CD4-positive, alpha-beta T cell treated with Interleukin-17A for 4 hours (primary cell): ENCODE measurements at places on chromosomes 4 and X.

GRCh38 chr4:159639671-159640323 is 536.9 kb downstream of the RAPGEF2 start:
- no peak for DNase-seq

DNA sequence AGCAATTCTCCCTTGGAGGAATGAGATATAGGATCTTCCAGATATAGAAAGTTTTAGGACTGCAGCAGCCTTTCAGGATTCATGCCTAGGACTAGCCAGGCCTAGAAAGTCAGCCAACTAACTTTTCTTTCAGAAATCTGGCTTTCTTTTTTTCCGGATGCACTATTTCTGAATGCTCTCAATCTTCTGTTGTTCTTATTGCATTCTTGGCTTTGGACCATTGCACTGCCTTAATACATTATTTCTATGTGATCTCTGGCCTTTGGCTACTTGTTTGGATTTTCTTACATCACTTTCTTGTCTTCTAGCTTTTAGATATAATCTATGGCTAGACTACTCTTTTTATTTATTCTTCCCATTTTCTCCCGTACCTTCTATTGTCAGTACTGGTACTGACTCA is 813.1 kb upstream of the HTR2C start:
- no peak for DNase-seq

DNA sequence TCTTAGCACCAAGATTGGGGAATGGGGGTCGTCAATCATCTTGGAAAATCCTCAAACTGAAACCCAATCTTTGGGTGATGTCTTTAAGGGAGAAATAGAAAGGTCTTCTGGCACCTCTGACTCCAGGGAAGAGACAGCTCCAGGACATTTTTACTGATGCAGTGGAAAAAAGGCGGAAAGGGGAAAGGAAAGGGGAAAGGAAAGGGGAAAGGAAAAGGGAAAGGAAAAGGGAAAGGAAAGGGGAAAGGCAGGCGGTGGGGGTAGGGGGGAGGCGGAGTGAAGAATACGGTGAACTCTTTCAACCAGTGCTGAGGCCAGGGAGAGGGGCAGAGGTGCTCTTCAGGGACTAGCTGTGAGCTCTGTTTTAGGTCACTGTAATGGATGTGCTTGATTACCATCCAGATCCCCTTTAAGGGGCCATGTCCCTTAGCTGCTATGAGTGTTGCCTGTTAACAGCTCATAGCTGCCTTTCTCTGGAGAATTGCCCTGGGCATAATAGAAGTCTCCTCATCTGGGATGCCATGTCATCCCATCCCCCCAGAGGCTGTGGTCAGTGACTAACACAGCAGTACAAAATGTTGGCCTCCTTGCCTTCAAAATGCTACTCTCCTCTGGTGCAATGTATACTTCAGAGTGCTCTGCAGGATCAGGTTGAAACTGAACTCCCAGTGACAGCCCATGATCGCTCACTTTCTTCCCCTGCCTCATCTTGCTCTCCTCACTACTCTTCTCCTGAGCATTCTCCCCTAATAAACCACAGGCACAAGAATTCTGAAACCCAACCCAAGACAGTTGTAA is 92.4 kb upstream of the AP1S2 start:
- no peak for DNase-seq

DNA sequence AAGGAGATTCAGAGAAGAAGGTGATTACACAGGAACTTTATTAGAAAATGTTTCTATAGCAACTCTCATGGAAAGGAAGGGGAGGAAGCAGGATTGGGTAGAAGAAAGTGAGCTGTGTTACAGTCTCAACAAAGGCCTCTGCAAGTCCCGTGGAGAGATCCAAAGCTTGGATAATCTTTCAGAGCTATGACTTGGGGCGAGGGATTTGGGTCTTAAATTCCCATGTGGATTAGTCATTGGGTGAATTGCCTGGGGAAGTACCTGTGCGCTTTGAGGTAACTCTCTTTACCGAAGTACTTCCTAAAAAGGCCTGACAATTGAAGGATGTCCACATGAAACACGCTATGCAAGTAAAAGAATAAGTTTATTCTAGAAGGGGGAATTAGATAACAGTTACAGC is 133.8 kb upstream of the ANKRD50 start:
- no peak for DNase-seq

GRCh38 chrX:133645256-133645655 is 230.0 kb upstream of the GPC4 start:
- no peak for DNase-seq

GRCh38 chr4:105712766-105713165 is 4.2 kb downstream of the GSTCD start:
- DNase-seq, result no peak

DNA sequence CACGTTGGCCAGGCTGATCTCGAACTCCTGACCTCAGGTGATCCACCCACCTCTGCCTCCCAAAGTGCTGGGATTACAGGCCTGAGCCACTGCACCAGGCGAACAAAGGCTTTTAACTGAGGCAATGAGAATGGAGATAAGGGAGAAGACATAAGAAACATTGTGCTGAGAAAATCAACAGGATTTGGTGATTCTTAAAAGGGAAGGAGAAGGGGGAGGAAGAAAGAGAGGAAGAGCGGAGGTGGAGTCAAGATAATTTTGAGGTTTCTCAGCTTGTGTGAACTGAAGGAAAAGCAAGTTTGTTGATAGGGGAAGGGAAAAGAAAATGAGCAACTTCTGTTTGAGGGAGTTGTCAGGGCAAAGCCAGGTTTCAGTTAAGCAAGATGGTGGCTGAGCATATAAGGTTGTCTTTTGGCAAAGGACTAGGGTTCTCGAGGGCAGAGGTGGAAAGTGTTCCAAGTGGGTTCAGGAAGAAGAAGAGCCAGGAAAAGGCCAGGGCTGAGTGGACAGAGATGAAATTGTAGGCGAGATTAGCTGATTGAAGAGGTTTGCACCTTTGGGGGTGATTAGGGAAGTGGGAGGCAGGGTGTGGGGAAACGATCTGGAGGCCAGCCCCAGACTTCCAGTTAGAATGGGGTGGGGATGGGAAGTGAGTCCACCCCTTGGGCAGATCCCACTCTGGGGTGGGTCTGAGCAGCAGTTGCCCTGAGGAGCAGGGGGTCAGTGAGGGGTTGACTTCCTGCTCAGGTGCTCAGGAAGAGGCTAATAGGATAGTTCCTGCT is 7.8 kb downstream of the DOCK11 start:
- no peak for DNase-seq

GRCh38 chrX:85992811-85993229 is 54.5 kb downstream of the CHM start:
- DNase-seq, result peak; percentile 11

DNA sequence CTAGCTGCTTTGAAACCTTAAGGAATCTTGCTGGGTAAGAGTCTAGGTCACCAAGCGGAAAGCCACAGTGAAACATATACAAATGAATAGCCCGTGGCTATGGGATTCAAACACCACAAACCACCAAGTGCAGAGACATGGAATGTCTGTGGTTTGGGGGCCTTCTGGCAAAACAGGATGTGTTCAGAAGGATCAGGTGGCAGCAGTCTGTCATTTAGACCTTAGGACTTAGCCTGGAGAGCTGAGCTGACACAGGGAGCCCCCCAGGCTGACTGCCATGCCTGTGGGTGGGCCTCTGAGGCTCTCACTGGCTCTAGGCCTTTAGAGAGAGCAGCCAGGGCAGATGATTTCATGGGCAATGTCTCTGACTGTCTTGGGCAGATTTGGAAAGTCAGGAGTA is 225.6 kb downstream of the FBXW7 start:
- DNase-seq, result no peak

GRCh38 chrX:132188175-132188574 is 31.1 kb downstream of the RAP2C start:
- DNase-seq, result no peak

- DNase-seq, result no peak
These were observed 1226.9 kb downstream of the PCDH7 start for GRCh38 chr4:31947101-31947500.

DNA sequence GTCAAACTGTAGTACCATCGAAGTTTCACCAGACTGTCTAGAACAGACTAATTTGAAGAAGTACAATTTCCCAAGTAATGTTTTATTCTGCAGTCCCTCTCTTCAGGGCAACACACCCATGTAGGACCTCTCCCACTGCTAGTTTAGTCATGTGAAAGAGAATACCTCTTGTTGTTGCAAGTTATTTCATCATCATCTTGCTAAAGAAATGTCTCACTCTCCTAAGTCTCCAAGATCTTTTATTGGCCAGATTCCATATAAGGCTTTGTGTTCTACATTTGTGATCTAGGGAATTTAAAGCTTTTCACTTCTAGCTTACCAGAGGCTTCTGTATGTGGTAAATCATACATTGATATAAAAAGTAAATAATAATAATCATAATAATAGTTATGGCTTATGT is 745.3 kb upstream of the MAGEB2 start:
- DNase-seq, result no peak

DNA sequence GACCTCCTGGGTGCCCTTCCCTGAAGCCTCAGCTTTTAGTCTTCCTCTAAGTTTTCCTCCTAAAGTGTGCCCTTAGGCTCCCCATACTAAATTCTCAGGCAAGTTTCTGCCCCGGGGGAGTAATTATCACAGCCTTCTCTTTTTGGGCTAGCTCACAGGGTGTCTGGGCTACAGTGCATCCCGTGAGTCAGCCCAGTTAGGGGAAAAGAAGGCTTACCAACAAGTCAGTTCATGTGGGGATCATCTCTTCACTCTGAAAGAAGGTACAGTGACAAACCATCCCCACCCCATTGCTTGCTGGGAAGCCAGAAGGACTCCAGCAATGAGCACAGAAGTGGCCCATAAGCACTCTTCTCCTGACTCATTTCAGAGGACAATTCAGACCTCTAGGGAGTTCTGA is 134.7 kb upstream of the FAM9C start:
- DNase-seq, result no peak

DNA sequence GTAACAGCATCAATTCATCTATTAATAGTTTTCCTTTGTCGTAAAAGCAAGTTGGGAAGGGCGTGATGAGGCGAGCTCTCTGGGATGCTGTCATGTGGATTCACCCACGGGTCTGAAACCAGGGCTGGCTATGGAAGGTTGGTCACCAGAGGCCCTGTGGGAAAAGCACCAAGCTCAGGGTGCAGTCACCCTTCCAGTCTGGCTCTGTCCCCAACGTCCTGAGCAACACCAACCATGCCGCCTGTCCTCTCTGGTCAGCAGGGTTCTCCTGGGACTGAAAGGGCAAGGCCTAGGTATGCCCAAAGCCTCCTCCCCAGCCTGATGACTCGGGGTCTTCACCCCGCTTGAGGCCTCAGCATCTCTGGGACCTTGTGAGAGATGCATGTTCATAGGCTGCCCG is 97.2 kb upstream of the MSX1 start:
- DNase-seq, result no peak

DNA sequence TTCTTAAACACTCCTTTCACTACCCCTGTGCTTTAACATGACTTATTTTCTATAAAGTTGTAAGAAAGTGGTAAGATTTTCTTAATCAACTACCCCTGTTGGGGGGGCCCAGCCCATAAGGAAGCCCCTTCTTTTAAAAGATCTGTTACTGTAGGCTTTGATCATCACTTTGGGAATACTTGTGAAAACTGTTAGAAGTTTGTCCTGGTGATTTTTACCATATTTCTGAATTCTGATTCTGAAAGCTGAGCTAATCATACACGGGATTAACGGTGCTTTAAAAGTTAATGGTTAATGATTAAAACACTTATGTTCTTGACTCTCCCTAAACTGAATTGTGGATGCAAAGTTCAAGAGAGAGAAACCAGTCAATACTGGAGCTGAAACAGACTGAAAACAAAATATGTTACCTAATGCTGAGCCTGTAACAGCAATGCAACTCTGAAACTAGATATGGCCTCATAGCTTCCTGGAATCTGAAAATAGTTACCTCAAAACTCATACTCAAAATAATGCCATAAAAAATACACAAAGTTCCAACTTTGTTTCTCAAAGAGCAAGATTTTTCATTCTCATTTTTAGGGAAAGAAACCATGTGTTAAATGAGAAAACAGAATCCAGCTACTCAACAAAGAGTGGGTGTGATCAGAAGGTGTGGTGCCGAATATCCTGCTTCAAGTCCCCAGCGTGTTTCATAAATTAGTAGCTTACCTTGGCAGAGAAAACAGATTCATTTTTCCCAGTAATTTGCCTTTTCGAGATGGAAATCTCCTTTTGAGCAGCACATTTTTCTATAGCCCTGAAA is 31.6 kb downstream of the ADH7 start:
- DNase-seq, result no peak

GRCh38 chr4:105126311-105127169 is 20.1 kb upstream of the TET2 start:
- no peak for DNase-seq

- no peak for DNase-seq
These were observed 50.5 kb downstream of the GPR174 start for GRCh38 chrX:79195027-79195426.
